ENCODE measurements at places on chromosomes 1 and 21.

- DNase-seq = no peak
Observed at GRCh38 chr1:222785529-222785928, 29.3 kb upstream of the DISP1 start.

GRCh38 chr1:187645651-187646050, 816.9 kb downstream of the PLA2G4A start:
- DNase-seq = peak; percentile 78

GRCh38 chr1:4428711-4429110, 225.7 kb upstream of the AJAP1 start:
- no peak for DNase-seq

DNA sequence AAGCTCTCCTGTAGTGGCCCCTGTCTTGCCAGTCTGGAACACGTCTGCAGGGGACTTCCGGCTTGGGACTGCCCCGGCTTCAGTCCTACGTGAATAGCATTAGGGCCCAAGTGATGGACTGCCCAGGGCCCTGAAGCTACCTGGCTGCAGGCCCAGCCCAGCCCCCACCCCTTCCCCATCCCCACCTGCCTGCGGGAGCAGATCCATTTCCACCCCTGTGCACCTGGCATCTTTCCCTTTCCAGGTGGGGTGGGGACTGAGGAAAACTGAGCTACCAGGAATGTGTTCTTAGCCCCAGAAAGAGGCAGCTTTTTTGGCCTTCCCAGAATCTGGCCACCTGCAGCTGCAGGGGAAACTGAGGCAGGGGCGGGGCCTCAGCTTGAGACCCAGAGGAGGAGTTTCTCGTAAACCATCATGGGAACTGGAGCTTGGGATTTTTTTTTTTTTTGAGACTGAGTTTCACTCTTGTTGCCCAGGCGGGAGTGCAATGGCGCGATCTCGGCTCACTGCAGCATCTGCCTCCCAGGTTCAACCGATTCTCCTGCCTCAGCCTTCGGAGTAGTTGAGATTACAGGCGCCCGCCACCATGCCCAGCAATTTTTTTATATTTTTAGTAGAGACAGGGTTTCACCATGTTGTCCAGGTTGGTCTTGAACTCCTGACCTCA, 3.2 kb downstream of the EDN2 start:
- no peak for DNase-seq

GRCh38 chr1:93694039-93694438, 12.4 kb upstream of the BCAR3 start:
- no peak for DNase-seq

DNA sequence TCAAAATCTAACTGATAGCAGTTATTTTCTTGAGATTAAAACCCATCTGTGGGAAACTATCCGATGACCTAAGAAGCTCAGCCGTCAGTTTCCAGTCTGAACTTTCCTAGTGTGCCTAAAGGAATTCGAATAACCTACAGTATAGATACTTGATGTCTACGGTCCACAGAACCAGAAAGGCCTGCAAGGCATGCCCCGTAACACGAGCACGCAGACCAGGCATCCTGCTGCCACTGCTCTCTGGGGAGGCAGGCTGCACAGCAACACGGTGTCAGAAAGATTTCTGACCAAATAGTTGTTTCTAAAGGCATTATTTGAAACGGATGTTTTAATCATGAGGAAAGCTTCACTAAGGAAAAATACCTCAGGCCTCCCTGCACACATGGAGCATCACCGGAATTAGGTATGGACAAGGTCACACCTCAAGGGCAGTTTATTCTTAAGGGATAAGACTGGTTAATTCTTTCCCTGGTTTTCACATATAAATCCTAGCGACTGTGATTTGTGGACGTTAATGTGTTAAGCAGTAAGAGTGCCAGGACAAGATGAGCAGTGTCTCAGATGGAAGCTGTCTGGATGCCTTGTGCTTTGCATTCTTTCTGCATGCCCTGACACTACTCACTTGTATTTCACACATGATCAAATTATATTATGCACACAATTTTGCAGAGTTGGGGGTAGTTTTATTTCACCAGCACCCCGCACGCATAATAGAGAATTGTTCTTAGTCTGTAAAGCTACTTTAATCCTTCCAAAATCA, 49.0 kb upstream of the NADK start:
- DNase-seq = no peak

DNA sequence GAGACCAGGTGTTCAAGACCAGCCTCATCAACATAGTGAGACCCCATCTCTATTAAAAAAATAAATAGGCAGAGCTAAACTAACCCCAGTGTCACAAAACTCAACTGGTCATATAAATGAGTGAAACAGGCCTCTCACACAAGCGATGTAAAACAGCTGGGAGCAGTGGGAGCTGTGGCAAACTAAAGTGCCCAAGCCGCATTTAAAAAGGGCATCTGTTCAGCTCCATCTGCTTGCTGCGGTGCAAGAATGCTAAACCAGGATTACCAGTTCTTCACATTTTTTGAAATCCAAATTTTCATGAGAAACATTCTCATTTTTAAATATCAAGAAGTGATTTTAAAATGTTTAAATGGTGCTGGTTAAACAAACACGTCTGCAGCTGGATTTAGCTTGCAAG, 50.0 kb upstream of the WNT2B start:
- DNase-seq = peak; percentile 25

GRCh38 chr1:239428120-239428710, 41.8 kb downstream of the CHRM3 start:
- DNase-seq = no peak

- no peak for DNase-seq
Observed at GRCh38 chr1:181366910-181367309, 116.4 kb upstream of the CACNA1E start.

DNA sequence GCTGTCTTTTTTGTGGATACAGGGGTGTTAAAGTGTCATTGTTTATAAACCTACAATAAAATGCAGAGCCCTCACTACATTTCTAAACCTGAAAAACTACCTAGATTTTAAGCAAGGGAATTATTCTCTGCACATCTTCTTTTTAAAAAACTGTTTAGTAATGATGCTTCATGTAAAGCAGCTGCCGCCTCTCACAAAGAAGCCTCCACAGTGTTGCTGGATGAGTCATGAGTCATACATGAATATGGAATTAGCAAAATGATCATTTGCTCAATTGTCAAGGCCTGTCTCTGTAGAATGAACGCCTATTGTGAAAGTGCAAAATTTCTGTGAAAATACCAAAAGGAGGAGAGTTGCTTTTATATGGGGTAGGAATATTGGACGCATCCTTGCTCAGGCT, 259.5 kb upstream of the CHRM3 start:
- no peak for DNase-seq

GRCh38 chr1:30633294-30633693, 90.1 kb downstream of the MATN1 start:
- no peak for DNase-seq

DNA sequence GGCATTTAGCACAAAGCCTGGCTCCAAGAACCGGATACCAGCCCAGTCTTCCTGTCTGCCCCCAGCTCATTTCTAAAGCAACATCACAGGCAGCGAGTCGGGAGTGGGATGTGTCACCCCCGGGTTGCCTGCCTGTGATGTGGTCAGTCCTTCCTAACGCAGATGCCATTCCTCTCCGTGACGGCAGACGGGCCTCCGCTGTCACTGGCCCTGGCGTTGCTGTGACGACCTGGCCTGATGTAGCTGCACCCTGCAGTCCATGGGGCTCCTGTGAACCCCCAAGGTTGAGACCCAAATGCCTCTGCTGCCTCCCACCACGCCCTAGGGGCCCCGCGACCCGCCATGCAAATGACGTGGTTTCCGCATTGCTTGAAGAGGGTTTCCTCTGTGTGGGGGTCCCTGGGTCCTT, 12.3 kb downstream of the TNFRSF1B start:
- no peak for DNase-seq

DNA sequence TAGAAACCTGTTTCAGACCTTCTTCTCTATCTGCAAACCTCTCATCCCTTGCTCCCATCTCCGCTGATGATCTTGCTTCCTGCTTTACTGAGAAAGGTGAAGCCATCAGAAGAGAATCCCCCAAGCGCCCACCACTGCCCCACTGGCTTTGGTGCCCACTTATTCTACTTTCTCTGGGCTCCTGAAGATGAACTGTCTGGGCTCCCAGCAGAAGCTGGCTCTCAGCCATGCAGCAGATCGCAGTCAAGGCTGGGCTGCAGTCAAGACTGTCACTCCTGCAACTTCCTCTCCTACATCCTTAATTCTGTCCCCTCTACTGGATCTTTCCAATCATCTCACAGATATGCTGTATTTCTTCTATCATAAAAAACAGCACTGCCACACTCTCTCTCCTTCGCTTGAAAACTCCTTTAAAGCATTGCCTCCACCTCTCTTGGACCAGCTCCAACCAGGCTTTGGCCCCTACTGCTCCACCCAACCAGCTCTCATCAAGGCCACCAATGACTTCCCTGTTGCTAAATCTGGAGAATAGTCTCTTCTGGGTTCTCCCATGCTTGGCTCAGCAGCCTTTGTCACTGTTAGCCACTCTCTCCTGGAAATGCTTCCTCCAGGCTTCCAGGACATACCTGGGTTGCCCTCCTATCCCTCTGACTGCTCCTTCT, 25.8 kb downstream of the TRIM62 start:
- no peak for DNase-seq

DNA sequence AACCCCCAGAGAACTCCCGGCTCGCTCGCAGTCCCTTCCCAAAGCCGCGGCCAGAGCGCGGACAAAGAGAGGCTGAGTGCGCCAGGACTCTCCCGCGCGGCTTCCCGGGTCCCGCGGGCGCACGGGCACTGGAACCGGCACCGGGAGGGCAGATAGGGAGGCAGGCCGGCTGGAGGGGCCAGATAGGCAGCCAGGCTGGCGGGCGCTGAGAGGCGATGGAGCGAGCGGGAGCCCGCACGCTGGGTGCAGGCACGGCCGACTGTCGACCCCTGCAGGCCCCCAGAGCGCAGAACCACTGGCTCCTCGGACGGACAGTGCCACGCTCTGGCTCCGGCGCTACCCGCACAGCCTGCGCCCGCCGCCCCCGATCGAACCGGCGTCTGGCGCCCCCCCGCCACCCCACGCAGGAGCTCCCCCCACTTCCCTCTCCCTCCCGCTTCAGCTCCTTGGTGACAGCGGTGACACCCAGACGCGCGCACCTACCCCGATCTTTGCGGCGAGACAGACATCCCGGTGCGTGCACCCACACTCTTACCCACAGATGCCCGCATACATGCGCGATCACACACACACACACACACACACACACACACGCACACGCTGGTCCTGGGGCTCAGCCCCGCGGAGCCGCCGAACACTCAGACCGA, 534 bp downstream of the SLC6A9 start:
- no peak for DNase-seq

DNA sequence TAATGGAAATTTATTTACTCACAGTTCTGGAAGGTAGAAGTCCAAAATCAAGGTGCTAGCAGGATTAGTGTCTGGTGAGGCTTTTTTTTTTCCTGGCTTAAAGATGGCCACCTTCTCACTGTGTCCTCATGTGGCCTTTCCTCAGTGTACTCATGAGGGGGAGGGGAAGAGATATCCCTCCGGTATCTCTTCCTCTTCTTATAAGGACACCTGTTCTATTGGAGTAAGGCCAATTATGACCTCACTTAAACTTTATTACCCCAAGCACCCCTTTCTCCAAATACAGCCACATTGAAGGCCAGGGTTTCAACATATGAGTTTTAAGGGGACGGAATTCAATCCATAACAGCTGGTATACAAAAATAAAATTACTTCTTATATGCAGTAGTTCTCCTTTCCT, 203.7 kb upstream of the C1orf87 start:
- no peak for DNase-seq

GRCh38 chr1:54887665-54888071, 673 bp upstream of the DHCR24 start:
- peak; percentile 54 for DNase-seq

GRCh38 chr1:10724511-10724910, 71.9 kb downstream of the CASZ1 start:
- no peak for DNase-seq

GRCh38 chr1:225426395-225427234, 1.2 kb downstream of the LBR start:
- DNase-seq = no peak

Data from NCI-H1694 treated with DMSO at 0.1 percent for 48 hours (cell line).